ENCODE measurements at places on chromosomes 7 and 10. TPM values are rescaled to one million over a fixed set of nuclear protein-coding genes. Genes with fewer than 3 reads are reported as not detected.

Gene SERPINE1
- 2,489 TPM for total RNA-seq

Gene ZNF316
- total RNA-seq: 19.6 TPM

Gene SLC18A3
- total RNA-seq: not detected

Gene CCL24
- total RNA-seq: not detected

Gene VIPR2
- total RNA-seq: not detected

Gene CCDC6
- total RNA-seq: 33.9 TPM

Gene RBP3
- total RNA-seq: under 0.01 TPM

Gene KLF6
- 50.8 TPM for total RNA-seq

Gene PVRIG
- not detected for total RNA-seq

Gene ZDHHC4
- 41.1 TPM for total RNA-seq

Gene DLX6
- total RNA-seq: not detected

Gene PON2
- total RNA-seq: 52.8 TPM

Gene SUN3
- not detected for total RNA-seq

Gene LRRD1
- total RNA-seq: under 0.01 TPM

Gene MYO3A
- not detected for total RNA-seq

Gene TRIM4
- 26.9 TPM for total RNA-seq

Gene SYCE1
- total RNA-seq: 8.3 TPM

Gene SDK1
- 1.1 TPM for total RNA-seq
